ENCODE measurements at places on chromosomes 5 and 9. TPM values are rescaled to one million over a fixed set of nuclear protein-coding genes. Genes with fewer than 3 reads are reported as not detected.

Gene LHX3
- not detected for total RNA-seq

Gene HTR1A
- not detected for total RNA-seq

Gene ANXA2R
- total RNA-seq, result 5.7 TPM

Gene CCNO
- 0.17 TPM for total RNA-seq

Gene CDKN2B-AS1
- total RNA-seq, result 5.6 TPM

Gene ARL14EPL
- 0.69 TPM for total RNA-seq

Gene CSF1R
- under 0.01 TPM for total RNA-seq

Gene ZSWIM6
- 10.9 TPM for total RNA-seq

Gene IRX2
- total RNA-seq, result 3.3 TPM

Gene NSMF
- total RNA-seq, result 11.3 TPM

Gene CCDC112
- 6.0 TPM for total RNA-seq

Gene ADAMTSL2
- under 0.01 TPM for total RNA-seq

Gene ST8SIA4
- 0.09 TPM for total RNA-seq

Gene BARX1
- total RNA-seq, result not detected

Gene SHISAL2B
- total RNA-seq, result 0.16 TPM

Gene PCDHA7
- total RNA-seq, result 0.47 TPM

Gene SLC4A9
- total RNA-seq, result not detected

Gene CA9
- total RNA-seq, result 0.86 TPM

Gene ANXA1
- total RNA-seq, result 602 TPM

Gene ZNF483
- 1.9 TPM for total RNA-seq

Gene AFAP1L1
- 1.9 TPM for total RNA-seq

Gene CLTB
- 103 TPM for total RNA-seq

Gene LRRC70
- 0.79 TPM for total RNA-seq

Gene NME5
- total RNA-seq, result 2.7 TPM

Gene GPX8
- total RNA-seq, result 72.0 TPM

Gene GRM6
- total RNA-seq, result under 0.01 TPM

Gene FAM221B
- total RNA-seq, result not detected

Gene LOX
- total RNA-seq, result 20.0 TPM

Gene FSTL4
- not detected for total RNA-seq

Gene SMIM27
- total RNA-seq, result 6.5 TPM

Gene ZNF474
- total RNA-seq, result 0.16 TPM

Gene PHF24
- 0.16 TPM for total RNA-seq

Gene FAM169A
- total RNA-seq, result 0.17 TPM

Gene IFNA21
- not detected for total RNA-seq

Gene SUSD3
- 0.94 TPM for total RNA-seq

Gene PCDHGB1
- 1.5 TPM for total RNA-seq

Gene RMI1
- total RNA-seq, result 3.8 TPM

Gene SPAG8
- 1.5 TPM for total RNA-seq

Gene COL23A1
- under 0.01 TPM for total RNA-seq

Gene GABRP
- total RNA-seq, result not detected

Gene NRARP
- 0.16 TPM for total RNA-seq

Gene SPATA31E1
- total RNA-seq, result not detected

Gene ADAM19
- 4.9 TPM for total RNA-seq

Gene ADAMTS6
- total RNA-seq, result 37.8 TPM

Gene SEMA5A
- 9.9 TPM for total RNA-seq

Gene DROSHA
- total RNA-seq, result 48.9 TPM
